ENCODE measurements at places on chromosomes 12 and 14.

DNA sequence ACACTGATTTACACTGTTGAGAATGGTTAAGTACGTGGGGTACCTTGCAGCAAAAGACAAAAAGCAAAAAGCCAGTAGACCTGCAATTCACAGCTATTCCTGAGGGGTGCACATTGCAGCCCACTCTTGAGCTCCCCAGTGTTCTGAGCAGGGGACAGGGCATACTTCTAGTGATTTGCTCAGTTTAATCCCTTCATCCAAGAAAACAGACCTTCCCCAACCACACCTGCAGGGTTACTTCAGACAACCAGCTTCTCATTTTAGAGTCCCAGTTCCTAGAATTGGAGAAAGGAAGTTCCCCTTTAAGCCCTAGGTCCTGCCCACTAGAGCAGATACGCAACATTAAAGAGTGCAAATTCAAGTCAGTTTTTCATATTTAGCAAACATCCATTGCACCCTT, 3.6 kb upstream of the WSB2 start:
- peak; percentile 28 for DNase-seq

GRCh38 chr12:120764816-120765215, 39.2 kb downstream of the ACADS start:
- DNase-seq = no peak

- DNase-seq = no peak
Measured at GRCh38 chr14:58491593-58491992, 64.1 kb downstream of the KIAA0586 start.

DNA sequence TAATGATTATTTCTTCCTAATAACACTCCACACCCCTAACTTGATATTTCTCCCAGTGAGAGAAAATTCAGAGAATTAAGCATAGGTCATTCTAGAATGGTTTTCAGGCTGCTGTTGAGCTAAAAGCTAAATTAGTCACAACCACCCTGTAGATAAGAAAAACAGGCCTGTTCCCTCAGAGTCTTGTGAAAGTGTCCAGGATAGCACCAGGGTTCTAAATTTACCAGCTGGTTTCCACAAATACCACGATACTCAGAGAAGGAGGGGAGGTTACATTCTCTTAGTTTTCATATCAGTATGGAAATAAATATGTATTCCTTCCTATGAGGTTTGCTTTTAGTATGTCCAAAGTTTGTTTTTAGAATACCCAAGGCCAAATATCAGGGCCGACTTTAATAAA, 66.0 kb upstream of the YARS2 start:
- DNase-seq = no peak

- peak; percentile 88 for DNase-seq
Measured at GRCh38 chr14:21526672-21527317, 649 bp upstream of the SALL2 start.

DNA sequence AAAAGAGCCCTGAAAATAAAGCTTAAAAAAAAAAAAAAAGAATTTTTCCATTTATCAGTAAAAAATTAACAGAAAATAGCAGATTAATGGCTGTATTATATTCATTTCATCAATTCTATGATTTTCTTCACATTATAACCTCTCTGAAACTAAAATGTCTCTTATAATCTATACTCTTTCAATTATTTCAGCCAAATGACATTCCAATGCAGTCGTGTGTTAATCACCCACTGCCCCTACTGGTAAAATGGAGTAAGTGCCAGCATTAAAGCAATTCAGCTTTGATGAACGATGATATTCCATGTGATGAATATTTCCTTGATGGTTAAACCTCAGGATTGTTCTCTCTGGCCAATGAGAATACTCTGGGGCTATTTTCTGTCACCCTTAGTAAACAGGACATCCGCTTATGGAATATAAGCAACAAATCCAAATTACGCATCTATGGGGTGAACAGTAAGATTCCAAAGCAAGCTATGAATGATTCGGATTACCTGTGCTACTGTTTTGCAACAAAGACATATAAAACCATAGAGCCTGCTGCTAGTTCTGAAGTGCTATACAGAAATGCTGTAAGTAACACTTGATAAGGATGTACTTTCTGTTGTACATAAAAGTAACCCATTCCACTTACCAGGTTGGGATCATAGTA, 20.3 kb upstream of the SYCP3 start:
- peak; percentile 45 for DNase-seq

DNA sequence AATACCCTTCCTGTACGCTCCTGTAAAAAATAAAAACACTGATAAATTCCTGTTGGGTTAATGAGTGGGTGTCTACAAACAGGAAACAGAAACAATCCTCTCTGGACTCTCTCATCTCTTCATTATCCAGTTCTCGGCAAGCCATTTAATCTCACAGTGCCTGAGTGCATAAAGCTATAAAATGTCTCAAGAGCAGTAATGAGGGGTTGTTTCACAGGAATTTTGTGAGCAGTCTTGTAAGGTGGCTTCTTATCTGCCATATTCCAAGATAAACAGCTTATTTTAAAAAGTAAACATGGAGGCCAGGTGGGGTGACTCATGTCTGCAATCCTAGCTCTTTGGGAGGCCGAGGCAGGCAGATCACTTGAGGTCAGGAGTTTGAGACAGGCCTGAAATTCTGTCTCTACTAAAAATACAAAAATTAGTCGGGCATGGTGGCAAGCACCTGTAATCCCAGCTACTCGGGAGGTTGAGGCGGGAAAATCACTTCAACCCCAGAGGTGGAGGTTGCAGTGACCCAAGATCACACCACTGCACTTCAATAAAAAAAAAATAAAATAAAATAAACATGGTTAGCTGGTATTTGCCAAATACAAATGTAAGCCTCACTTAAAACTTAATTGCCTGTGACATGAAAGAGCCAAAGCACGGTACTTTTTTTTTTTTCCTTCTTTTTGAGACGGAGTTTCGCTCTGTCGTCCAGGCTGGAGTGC, 54.0 kb downstream of the CLIP1 start:
- peak; percentile 84 for DNase-seq

DNA sequence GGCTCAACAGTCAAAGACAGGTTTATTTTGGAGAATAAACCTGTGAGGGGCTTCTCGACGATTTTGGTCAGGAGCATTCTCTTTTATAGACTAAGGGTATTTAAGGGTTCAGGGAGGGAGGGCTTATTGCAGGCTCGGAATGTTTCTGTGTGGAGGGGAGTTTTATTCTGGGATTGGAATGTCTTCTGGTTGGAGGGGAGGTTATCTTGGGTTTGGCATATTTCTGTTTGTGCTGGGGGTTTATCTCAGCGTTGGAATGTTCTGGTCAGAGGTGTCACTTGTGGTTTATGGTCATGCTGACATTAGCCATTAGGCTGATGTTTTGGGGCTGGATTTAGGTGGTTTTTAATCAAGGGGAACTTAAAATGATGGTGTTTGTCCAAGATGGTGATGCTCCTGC, 103.9 kb downstream of the SUDS3 start:
- no peak for DNase-seq

- peak; percentile 6 for DNase-seq
Measured at GRCh38 chr14:88870777-88871176, 46.3 kb downstream of the TTC8 start.

DNA sequence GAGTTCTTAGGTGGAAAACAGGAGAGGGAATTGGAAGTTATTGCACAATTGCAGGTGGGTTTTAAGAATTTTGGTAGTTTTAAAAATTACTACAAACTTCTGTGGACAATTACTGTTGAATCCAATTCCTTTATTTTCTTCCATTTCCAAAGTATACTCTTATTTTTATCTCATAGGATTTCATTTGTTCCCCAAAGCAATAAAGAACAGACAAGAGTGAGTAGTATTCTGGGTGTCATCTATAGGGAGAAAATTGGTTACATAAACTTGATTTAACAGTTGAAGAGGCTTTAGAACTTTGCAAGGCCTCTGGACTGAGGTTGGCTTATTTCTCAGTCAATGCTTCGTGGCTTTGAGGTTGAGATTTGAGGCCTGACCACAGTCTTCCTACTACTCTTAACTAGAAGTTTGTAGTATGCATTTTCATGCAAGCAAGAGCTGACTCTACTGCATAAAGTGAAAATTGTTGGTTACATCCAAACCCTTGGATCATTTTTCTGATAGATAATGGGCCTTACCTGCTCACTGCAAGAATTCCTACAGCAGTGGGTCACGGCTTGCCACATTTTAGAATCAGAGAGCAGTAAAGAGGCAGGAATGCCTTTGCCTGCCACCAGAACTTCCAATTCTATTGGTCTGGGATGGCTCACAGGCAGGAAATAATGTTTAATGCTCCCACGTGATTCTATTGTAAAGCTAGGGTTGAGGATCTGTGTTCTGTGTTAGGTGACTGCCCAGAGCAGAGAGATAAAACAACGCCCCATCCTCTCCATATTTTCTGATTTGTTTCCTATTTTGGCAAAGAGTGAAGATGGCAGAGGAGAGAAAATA, 270.5 kb downstream of the TTC6 start:
- DNase-seq = no peak

- DNase-seq = no peak
Measured at GRCh38 chr14:68757618-68758081, 35.2 kb downstream of the ZFP36L1 start.

DNA sequence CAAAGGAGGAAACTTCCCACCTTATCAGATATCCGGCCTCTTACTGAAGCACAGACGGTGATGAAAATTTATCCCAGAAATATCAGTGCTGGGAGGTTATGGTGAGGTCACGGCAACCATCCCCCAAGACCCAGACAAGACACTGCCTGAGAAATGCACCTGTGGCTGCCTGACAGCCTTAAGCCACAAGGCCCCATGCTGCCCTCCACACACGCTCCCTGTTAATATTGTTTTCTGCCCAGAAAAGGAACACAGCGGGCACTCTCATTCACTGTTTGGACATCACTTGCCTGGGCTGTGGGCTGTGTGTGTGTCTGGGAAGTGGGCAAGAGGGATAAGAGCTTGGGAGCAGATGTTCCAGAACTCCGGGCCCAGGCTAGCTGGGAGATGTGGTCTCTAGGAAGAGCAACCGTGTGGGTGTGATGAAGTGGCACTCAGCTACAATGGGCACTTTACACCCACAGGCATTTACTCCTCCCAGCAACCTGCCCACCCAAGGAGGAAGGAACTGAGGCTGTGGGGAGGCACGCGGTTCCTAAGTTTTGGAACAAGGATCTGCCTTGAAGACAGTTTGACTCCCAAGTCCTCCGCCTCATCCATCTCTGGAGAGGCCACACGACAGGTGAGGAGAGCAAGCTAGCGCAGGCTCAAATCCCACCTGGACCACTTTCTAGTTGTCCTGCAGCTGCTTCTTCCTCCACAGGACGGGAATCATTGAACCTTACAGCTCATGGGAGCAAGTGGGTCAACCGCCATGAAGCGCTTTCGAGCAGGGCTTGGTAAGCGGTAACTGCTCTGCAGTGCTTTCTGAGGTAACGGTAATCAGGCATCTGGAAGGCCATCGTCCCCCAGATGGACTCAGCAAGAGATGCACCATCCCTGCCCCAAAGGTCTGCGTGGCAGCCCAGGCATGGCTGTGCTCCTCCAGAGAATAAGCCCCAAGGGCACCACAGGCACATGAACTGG, 91.4 kb downstream of the CHGA start:
- DNase-seq = peak; percentile 22

DNA sequence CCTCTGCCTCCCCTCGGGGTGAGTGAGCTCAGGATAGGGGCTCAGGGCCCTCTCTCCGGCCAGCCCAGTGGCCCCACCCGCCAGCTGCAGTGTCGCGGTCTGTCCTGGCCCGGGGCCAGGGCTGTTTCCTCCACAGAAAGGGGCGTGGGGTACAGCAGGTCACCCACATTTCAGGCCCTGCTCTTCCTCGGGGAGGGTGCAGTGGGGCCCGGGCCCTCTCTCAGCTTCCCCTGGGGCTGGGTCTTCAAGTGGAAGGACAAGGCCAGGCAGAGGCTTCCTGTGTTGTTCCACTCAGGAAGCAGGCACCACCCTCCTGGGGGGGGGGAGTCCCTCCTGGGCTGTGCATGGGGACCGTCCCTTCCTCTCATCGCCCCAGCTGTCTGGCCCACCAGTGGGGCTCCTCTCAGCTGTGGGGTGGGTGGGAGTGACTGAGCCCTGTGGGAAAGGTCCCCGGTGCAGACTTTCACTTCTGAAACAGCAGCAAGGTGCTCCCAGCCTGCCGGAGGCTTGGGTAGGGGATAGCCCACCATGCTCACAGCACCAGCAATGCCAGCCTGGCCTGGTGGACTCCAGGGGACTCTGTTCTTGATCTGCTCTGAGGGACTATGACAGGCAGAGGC, 3.7 kb downstream of the GPR132 start:
- no peak for DNase-seq

DNA sequence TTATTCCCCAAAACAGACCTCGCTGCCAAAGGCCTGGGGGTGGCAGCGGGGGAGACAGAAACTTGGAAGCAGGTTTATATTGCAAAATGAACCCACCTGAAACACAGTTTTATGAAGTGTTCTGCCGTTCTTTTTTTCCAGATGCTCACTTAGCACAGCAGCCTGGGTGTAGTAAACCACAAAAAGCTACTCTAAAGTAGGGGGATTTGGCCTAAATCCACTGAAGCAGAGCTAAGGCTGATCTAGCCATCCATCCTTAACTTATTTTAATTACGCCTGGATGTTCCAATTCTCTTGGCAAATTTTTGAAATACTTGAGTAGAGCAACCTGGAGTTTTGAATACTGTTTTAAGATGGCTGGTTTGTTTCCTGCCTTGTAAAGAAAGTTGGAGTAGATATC, 121.2 kb downstream of the GPR135 start:
- no peak for DNase-seq

DNA sequence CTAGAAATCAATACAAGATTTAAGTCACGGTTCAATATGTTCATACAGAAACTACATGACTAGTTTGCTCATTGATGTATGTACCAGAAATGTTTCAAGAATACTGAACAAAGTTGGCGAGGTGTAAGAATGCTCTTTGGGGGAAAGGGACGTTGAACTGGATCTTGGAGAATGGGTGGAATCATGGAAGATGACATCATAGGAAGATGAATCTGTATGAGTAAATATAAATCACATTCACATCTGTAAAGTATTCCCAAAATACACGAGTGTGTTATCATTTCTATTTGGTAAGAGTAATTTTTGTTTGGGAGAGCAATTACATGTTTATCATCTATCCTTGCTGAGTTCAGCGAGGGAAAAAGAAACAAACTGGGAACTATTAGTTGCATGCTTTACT, 162.2 kb upstream of the TMTC1 start:
- no peak for DNase-seq

DNA sequence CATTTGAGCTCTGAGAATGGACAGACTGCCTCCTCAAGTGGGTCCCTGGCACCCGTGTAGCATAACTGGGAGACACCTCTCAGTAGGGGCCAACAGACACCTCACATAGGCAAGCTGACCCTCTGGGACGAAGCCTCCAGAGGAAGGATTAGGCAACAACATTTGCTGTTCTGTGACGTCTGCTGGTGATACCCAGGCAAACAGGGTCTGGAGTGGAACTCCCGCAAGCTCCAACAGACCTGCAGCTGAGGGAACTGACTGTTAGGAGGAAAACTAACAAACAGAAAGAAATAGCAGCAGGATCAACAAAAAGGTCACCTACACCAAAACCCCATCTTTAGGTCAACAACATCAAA, 69.6 kb downstream of the CEP83 start:
- DNase-seq = no peak

DNA sequence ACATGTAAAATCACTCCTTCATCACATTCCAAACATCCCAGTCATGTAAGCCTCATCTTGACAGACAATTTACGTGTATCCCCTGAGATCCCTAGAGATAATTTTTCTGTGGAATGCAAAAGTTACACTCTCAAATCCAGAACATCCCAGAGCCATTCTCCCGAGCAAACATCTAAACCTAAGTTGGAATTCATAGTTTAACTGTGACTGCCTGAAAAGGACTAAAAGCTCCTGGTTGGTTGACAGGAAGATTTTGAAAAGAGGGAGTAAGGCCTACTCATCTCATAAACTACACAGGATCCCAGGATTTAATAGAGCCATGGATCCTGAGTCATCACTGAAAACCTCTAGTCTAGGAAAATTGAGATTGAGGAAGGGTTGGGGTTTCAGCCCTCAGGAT, 123.6 kb downstream of the SCN8A start:
- no peak for DNase-seq

Data from NCI-H1417 (cell line).